ENCODE measurements at places on chromosomes 1 and 21.

GRCh38 chr1:219083631-219084030, 90.0 kb upstream of the LYPLAL1 start:
- H3K4me3 ChIP-seq, result no peak overlapping the region
- no peak for DNase-seq
- no peaks in the 10 kb centered on the region for H3K27me3 ChIP-seq
- H3K4me1 ChIP-seq, result no peaks in the 10 kb centered on the region

DNA sequence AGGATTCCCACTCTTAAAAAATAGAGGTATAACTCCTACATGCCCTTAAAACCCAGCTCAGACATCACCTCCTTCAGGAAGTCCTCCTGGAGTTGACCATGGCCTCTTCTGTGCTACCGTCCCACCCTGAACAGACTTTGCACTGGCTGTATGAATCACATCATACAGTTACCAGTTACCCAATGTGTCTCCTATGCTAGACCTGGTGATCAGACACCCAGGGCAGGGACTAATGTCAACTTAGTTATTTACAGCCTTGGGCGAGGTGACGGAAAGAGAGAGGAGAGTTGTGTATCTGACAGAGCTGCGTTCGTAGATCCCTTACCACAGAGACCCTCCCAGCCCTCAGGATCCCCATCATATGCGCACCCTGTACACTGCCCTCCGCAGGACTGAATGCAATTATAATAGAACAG, 72.7 kb downstream of the SLC66A1 start:
- no peaks in the 10 kb centered on the region for H3K27me3 ChIP-seq
- peak overlapping the region; percentile 39 for H3K27ac ChIP-seq
- H3K4me3 ChIP-seq, result no peak overlapping the region
- DNase-seq, result no peak

- H3K27ac ChIP-seq, result no peak overlapping the region
- DNase-seq, result no peak
- H3K4me1 ChIP-seq, result no peaks in the 10 kb centered on the region
Observed at GRCh38 chr1:14851760-14852159, 253.3 kb downstream of the KAZN start.

GRCh38 chr1:172776071-172776470, 117.2 kb downstream of the FASLG start:
- no peak overlapping the region for H3K27ac ChIP-seq
- no peaks in the 10 kb centered on the region for H3K36me3 ChIP-seq
- no peaks in the 10 kb centered on the region for H3K27me3 ChIP-seq

- no peak overlapping the region for H3K4me3 ChIP-seq
- no peak overlapping the region for H3K27ac ChIP-seq
- H3K27me3 ChIP-seq, result no peaks in the 10 kb centered on the region
Observed at GRCh38 chr1:225896937-225897549, 8.1 kb upstream of the LEFTY1 start.

GRCh38 chr1:3001471-3002348, 19.6 kb upstream of the ACTRT2 start:
- H3K36me3 ChIP-seq, result no peaks in the 10 kb centered on the region
- no peak overlapping the region for H3K4me3 ChIP-seq
- DNase-seq, result no peak
- no peaks in the 10 kb centered on the region for H3K4me1 ChIP-seq
- H3K27ac ChIP-seq, result no peak overlapping the region

DNA sequence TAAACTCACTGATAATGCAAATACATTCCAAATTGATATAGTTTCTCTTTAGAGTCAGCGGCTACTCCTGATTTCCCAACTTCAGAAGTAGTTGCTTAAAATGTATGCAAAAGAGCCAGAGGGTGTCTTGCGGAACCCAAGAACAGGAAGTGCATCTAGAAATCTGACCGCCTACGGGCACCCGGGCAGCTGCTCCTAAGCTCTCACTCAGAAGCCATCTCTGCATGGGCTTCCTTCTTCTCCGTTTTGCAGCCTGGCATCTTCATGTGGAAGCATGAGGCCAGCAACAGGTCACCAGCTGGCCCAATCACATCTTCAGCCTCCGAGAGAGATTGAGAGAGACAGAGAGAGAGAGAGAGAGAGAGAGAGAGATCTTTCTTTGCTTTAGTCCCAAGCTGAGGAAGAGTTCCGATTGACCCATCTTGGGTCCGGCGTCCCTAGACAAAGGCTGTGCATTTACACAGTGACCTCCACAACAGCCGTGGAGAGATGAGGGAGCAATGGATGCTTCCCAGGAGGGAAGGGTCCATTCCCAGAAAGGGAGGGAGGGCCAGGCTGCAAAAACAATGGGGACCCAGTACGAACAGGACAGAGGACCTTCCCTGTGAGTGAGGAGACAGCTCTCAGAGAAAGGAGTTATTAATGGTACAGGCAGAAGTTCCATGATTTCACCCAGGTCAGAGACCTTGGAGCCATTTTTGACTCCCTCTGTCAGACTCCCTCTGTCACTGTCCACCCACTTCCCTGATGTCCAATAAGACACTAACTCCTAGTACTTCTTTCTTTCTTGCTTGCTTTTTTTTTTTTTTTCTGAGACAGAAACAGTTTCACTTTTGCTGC, 28.2 kb upstream of the SLC30A1 start:
- no peaks in the 10 kb centered on the region for H3K27me3 ChIP-seq
- no peak for DNase-seq
- H3K4me3 ChIP-seq, result no peak overlapping the region
- no peak overlapping the region for H3K27ac ChIP-seq
- H3K4me1 ChIP-seq, result peaks cover 5% of the 10 kb centered on the region

- peak overlapping the region; percentile 33 for H3K27ac ChIP-seq
- no peaks in the 10 kb centered on the region for H3K36me3 ChIP-seq
Observed at GRCh38 chr1:159916242-159917051, 8.9 kb downstream of the TAGLN2 start.
